Activated T-helper 1 cell treated with anti-CD3 and anti-CD28 coated beads, Interleukin-2, amount 50 U/mL, for 16 hours (primary cell): ENCODE measurements at places on chromosomes 16 and 17.

DNA sequence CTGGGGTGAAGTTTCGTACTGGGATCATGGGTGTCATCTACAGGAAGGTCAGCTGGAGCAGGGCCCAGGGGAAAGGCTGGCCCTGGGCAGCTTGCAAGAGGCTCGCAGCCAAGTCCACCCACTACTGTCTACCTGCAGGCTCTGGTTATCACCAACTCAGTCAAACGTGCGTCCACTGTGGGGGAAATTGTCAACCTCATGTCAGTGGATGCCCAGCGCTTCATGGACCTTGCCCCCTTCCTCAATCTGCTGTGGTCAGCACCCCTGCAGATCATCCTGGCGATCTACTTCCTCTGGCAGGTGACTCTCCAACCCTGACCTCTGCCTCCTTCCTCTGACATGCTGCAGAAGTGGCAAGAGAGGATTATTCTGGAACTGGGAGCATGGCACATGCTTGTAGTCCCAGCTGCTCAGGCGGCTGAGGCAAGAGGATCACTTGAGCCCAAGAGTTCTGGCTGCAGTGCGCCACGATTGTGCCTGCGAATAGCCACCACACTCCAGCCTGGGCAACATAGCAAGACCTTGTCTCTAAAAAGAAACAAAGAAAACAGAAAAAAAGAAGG, 29.2 kb downstream of the ABCC3 start:
- DNase-seq, result no peak

- DNase-seq, result no peak
Measured at GRCh38 chr17:74089869-74090464, 113.5 kb upstream of the RPL38 start.

- no peak for DNase-seq
Measured at GRCh38 chr17:17352836-17353624, 49.9 kb downstream of the NT5M start.

DNA sequence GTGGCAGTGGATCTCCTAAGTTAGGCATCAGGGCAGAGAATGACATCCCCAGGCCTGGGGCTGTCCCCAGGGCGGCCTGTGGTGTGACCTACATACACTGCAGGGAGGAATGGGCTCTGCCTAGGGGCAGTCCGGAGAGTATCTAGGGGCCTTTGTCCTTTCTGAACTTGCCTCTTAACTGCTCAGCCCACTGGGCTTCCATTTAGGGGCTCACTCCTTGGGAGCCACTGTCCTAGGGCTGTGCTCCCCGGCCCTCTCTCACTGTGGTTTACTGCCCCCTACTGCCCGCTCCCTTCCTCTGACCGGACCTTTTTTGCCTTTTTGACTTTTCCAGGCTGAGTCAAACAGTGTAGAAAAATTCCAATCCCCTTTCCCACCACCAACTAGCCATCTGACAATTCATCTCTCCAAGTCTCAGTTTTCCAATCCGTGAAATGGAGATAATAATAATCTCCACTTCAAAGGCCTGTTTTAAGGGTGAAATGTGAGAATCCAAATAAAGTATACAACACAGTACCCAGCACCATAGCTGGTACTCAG, 66.8 kb downstream of the DNAH3 start:
- no peak for DNase-seq

DNA sequence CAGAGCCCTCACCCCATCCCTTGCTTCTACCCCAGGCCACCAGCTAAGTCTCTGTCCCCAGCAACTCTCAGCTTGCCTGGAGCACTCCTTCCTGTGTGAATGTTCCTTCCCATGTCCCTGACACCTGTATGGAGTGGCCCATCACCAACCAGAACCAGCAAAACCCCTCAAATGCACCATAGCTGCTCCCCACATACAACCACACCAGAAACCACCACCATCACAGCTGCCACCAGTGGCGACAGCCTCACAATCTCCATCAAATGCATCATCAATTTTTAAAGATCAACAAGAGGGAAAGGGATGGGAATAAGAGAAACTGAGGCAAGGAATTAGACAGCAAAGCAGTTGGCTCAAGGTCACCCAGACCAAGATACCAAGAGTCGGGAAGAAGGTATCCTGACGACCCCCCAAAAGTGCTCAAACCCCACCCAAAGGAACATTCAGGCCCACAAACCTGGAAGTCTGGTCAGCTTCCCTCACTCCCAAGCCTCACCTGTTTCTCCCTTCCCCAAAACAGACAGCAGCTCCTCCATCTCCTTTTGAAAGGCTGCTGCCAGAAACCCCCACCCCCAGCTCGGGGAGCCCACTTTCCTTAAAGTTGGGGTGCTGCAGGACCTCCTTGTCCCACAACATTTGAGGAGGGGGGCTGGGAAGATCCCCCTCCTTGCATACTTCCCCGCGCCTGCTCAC, 1.8 kb downstream of the SRCIN1 start:
- no peak for DNase-seq

DNA sequence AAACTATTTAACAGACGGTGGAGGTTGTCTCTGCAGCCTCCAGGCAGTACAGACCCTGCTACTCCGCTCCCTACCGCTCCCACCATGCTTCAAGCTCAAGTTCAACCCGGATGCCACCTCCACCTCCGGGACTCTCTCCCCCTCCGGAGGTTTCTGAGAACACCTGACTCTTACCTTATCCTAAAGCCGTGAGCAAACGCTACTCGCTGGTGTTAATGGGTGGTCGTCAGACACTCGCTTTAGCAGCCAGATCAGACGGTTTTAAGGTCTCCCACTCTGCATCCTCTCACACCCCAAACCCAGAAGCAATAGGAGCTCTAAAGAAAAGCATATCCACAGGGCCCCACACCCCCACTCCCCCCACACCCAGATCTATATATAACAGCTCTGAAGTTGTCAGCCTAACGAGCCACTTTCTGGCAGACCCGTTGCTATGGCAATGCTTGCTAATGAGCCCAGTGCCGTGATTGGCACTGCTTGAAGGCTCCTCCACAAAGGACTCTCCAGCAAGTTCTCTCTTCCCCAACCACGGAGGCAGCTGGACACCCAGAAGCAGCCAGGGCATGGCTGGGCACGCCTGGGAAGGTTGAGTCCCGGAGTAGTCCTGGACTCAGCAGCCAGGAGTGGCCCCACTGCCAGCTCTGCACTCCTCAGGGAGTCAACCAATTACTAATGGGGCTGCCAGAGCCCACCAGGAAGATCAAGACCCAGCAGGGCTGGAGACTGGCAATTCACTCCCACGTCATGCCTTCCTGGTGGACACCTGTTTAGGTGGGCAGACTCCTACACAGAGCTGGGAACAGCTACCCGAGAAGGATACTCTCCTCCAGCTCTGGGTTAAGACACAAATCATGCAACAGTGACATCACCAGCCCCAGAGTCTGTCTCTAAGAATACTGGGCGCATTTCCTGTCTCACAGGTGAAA, 121.2 kb upstream of the RCVRN start:
- DNase-seq, result no peak

DNA sequence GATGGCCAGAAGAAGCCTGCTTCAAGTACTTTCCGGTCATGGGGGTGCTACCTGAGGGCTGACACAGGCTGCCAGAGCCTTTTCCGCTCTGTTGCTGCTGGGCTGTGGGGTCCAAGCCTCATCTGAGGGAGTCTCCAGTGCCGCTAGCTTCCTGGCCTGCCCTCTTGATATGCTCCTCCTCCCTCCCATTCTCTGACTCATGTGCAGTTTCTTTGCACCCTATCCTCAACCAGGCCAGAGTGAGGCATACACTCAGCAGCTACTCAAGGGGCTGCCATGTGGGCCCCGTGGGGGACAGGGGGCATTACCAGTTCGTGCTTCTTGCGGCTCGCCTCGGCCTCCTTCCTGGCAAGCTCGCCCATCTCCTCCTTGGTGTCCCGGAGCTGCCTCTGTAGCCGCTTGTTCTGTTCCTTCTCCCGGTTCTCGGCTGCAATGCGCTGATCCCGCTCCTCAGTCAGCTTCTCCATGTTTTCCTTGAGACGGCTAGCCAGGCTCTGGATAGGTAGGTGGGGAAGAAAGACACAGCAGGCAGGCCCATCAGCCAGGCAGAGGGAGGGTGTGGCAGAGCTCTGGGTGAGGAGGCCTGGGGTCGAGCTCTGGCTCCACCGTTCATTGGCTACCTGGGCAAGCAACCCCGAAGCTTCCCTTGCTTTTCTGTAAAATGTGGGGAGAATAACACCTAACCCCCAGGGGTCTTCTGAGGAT, 43.8 kb downstream of the PIPOX start:
- DNase-seq, result no peak

GRCh38 chr16:15572329-15573001, 70.5 kb downstream of the MARF1 start:
- no peak for DNase-seq

- no peak for DNase-seq
Measured at GRCh38 chr17:15255713-15256454, 9.2 kb downstream of the PMP22 start.

- no peak for DNase-seq
Measured at GRCh38 chr16:83214671-83215070, 587.9 kb downstream of the CDH13 start.
